NCI-H2081 (cell line): ENCODE measurements at places on chromosomes 6 and 20.

DNA sequence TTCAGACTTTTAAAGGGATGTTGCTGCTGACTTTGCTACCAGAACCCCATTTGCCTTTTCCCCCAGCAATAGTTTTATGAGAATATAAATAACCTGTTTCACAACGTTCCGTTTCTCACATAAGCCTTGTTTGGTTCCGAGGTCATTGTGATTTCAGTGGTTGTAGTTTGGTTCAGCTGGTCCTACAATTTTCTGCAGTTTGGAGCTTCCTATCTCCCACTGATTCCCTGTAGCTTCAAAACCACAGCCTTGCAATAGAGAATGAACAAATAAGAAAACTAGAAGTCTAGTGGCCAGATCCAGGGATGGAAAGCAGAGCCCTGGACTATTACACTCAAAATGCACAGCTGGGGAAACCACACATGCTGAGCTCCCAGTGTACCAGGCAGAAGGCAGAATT lies 24.1 kb upstream of the SH3BGRL2 start:
- no peak for DNase-seq

GRCh38 chr20:12030470-12030869 lies 112.8 kb downstream of the BTBD3 start:
- DNase-seq = peak; percentile 54

- DNase-seq = no peak
Observed at GRCh38 chr6:112367628-112368027, 20.5 kb downstream of the RFPL4B start.

DNA sequence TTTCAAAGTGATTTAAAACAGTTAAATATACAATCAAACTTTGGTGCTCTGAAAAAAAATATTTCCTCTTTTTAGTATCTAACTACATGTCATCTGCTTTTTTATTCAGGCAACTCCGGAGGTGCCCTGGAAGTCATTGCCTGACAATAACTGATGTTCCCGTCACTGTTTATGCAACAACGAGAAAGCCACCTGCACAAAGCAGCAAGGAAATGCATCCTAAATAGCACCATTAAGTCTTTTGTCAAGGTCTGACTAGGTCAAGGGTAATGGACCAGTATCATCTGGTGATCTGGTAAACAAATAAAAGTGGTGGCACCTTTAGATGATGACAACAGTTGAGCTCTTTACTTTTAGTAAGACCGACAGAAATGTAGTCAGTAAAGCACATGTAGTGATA lies 13.2 kb downstream of the FAM229B start:
- no peak for DNase-seq

DNA sequence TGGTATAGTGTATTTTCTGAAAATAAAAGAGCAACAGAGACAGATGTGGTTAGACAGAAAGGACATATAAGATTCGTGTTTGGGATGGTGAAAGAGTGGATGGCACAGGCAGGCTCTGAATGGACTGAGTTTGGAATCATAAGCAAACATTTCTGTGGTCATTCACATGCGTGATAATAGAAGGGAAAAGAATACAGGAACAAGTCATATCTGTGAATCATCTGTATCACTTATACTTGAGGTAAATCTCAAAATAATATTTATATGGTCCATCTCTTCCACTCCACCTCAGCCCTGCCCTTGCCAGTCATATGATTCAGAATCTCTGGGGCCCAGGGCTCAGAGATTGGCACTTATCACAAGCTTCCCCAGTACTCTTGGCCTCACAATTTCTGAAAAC lies 535.1 kb downstream of the BCKDHB start:
- DNase-seq = no peak
